ENCODE measurements at places on chromosomes 7 and 10.

GRCh38 chr10:97543025-97543546 is 29.5 kb upstream of the ANKRD2 start:
- peak; percentile 84 for DNase-seq

GRCh38 chr7:68348401-68348800 is 1249.9 kb upstream of the AUTS2 start:
- DNase-seq: no peak

GRCh38 chr10:35058134-35058533 is 32.0 kb downstream of the CUL2 start:
- no peak for DNase-seq

DNA sequence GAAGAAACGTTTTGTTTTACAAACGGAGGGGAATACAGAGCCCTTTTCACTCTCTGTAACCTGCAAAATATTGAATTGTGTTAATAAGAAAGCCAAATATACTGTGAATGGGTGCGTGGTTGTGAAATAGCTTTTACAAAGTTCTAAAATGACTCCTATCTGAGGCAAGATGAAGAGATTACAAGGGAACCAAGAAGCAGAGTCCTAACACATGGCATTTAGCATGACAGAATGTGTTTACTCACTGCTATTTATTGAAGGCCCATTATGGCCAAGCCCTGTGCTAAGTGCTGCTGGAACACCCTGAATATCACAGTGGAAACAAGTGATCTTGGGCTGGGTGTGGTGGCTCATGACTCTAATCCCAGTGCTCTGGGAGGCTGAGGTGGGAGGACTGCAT is 12.9 kb downstream of the JCAD start:
- DNase-seq: no peak

DNA sequence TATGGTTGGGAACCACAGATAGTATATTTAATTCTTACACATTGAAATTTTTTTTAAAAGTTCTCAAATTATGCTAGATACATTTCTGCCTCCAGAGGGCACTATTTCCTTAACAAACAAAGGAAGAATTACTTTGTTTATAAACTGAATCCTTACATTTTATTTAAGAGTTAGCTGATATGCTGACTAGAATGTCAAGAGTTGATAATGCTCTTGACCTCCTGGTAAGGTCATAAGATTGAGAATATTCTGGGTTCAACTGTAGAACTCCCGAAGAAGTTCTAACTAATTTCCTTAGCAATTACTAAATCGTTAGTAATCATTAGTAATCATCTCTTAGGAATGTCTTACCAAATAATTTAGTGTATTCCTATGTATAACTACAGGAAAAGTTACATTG is 95.3 kb upstream of the CYP26C1 start:
- DNase-seq: no peak

All from stimulated activated CD4-positive, alpha-beta T cell treated with anti-CD3 and anti-CD28 coated beads, Interleukin-15, amount 100 ng/mL, for 24 hours (primary cell).